Hepatocyte (in vitro differentiated cells): ENCODE measurements at places on chromosomes 13 and 19. TPM values are rescaled to one million over a fixed set of nuclear protein-coding genes. Genes with fewer than 3 reads are reported as not detected.

- DNase-seq = no peak
Measured at GRCh38 chr13:21980049-21980448, 309.2 kb downstream of the FGF9 start.

Gene EID2
- 29.3 and 34.8 TPM in 2 replicates for polyA plus RNA-seq

Gene ZNF20
- 1.2 and 2.4 TPM in 2 replicates for polyA plus RNA-seq

DNA sequence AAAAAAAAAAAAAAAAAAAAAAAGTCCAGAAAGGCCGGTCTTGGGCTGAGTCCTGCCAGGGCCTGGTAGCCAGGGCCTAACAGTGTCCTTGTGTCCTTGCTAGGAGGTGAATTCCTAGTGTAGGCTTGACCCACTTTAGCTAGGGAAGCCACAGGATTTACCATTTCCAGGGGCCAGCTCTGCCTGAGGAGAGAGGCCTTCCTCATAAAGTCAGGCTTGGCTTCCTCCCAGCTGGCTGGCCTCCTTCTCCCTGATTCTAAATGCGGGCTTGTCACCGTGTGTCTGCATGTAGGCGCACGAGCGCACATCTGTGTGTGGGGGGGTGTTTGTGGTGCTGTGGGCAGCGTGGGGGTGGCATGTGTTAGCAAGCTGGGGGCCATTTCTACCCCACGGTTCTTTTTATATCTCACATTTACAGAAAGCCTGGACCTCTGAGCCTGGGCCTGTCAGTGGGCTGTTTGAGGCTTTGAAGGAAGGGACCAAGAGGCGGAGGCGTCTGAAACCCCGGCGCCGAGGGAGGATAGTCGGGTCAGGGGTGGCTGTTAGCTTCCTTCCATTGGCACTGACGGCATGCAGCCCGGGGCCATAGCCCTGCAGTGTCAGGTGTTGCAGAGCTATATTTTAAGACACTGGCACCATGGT lies 31.7 kb downstream of the IER2 start:
- DNase-seq = peak; percentile 66

- no peak for DNase-seq
Measured at GRCh38 chr13:78323848-78324247, 279.5 kb downstream of the POU4F1 start.

DNA sequence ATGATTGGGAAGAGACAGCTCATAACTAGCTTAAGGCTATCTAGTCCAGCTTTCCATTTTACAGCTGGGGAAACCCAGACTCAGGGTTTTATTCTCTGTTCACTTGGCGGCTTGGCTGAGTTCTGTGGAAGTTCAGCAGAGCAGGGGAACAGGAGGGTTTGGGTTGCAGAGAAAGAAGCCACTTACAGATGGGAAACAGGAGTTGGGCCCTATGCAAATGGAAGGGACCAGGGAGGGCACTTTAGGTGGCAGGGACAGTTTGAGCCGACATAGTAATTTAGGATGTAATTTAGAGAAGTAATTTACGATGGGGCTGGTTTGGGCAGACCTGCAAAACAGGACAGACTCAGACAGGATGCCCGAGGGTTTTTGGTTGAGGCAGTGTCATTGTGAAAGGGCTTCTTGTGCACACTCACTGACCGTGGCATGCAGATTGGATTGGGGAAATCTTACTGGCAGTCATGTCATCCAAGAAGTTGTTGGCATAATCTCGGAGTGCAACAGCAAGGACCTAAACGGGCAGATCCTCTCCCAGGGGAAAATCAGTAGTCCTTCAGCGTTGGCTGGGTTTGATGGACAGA lies 47.3 kb upstream of the GPR183 start:
- no peak for DNase-seq
